ENCODE measurements at places on chromosomes 7 and 10.

DNA sequence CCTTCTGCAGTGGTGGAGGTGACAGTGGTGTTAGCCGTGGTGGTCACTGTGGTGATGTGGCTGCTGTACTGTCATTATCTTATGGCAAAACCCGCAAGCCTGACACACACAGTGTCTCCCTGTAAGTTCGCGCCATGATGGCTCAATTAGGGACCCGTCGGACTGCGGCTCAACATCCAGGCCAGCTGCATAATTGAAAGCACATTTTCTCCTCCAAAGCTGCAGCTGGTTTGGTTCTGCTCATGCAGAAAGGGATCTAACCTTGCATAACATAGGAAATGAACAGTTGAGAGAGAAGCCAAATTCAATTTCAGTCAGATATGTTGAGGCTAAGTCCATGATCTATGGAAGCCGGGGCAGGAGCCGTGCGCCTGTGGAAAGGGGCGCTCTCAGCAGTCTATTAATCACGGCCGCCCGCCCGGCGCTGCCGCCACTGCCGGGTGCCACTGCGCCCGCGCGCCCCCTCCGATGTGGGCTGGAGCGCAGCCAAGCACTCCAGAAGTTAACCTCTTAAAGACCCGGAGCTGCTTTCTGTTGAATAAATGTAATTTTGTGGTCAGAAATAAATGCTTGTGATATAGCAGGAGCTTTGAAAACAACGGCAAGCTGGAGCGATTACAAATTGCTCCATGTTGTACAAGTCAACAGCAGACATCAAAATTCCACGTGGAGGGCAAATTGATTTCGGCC is 227.7 kb downstream of the CUX1 start:
- DNase-seq, result peak; percentile 43

GRCh38 chr7:77982926-77983550 is 184.5 kb downstream of the PHTF2 start:
- DNase-seq, result no peak

- no peak for DNase-seq
Observed at GRCh38 chr7:18496341-18496700, 772 bp downstream of the HDAC9 start.

GRCh38 chr10:89121764-89122020 is 85.4 kb downstream of the CH25H start:
- no peak for DNase-seq

- no peak for DNase-seq
Observed at GRCh38 chr7:16929146-16929762, 47.5 kb upstream of the AGR3 start.

DNA sequence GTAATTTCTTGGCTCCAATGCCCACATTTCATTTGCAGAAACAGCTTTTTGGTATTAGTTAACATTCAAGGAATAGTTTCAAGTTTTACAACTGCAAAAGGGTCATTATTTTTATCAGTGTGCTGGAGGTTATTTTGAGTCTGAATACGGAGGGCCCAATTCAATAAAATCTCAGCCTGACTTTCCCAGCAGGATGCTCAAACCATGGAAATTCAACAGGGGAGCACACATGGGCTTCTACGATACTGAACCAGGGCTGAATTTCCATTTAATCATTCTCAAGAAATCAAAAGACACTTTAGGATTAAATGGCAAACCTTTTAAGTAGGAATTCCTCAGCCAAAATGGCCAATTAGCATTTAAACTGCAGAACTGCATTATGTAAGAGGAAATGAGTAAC is 700.9 kb upstream of the ANKRD30A start:
- DNase-seq, result no peak

- DNase-seq, result no peak
Observed at GRCh38 chr10:70771311-70772194, 13.6 kb downstream of the TBATA start.

Measured in smooth muscle cell of the brain vasculature (primary cell).